ENCODE measurements at places on chromosomes 5 and 9.
A peak's percentile ranks its signal among the peaks of the same experiment; 100 is the strongest.

DNA sequence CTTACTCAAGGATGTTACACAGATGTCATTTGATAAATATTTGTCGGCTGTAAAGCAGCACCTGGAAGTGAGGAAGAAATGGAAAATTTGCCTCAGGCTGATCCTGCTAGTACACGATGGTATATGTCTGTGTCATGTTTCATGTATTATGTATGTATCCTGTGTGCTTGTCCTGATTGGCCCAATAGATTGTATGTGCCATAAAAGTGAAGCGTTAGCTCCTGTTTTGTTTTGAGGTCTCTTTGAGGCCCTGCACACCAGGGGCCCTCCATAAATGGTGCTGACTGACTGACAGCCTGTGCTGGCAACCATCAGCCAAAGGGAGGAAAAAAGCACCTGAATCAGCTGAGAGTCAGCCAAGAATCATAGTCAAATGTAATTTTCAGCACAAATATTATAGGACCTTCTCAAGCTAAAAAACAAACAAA is 11.8 kb upstream of the LNPEP start:
- DNase-seq = no peak

GRCh38 chr5:38534156-38534453 is 22.3 kb downstream of the LIFR start:
- no peak for DNase-seq

GRCh38 chr9:37905131-37905505 is 1.2 kb upstream of the SLC25A51 start:
- no peak for DNase-seq

- peak; percentile 45 for DNase-seq
Observed at GRCh38 chr5:73201547-73202513, 28.8 kb downstream of the TMEM174 start.

DNA sequence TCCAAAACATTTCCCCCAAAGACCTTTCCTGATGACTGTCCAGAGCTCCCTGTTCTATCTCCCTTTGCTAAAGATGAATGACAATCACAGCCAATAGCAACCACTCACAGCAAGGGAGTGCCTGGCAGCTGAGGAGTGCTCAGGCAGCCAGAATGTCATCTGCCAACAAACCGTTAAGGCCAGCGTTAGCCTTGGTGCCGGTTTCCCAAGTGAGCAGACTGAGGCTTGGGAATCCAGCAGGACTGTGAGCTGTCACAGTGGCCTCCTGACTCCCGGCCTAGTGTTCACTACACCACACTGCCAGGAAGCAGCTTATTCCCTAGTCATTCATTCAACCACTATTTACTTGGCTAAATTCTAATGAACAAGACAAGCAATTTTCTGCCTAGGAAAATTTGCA is 24.7 kb downstream of the STK10 start:
- no peak for DNase-seq

DNA sequence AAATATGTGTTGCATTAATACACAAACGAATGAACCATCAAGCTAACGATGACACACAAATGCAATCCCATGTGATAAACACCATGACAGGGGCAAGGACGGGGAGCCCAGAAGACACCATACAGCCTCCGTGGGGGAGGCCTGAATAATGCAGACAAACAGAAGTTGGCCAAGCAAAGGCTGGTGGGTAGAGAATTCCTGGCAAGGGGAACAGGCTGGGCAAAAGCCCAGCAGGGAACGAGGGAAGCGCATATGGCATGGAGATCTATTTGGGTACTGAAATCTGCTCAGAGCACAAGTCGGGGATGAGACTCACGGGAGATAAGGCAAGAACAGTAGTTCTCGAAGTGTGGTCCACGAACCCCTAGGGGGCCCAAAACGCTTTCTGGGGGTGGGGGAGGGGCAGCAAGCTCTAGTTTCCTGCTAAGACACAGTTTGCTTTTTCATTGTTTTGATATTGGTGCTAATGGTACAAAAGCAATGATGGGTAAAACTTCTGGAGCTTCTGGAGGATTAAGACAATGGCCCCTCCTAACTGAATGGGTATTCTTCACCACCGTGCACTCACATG is 42.9 kb upstream of the FBXW11 start:
- no peak for DNase-seq
